ENCODE measurements at places on chromosomes 6 and 20.
A peak's percentile ranks its signal among the peaks of the same experiment; 100 is the strongest.

GRCh38 chr20:24403406-24403805, 66.0 kb upstream of the SYNDIG1 start:
- no peak for DNase-seq

DNA sequence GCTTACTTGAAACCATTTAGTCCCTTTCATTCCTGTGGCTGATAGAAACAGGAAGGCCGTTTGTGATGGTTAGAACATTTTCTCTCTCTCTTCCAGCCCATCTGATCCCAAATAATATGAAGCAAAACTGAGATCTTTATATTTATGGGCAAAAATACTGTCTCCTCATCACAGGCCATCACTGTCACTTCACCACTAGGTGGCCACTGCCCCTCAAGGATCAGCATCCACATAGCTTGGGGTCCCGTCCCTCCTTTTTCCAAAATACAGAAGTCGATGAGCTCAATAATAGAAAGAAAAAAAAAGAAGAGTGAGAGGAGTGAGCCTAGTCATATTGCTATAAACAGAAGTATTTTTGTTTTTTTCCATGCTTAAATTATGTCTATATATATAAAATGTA, 46.4 kb upstream of the LAMP5 start:
- DNase-seq, result no peak

GRCh38 chr6:144036064-144036834, 28.2 kb upstream of the PLAGL1 start:
- no peak for DNase-seq

- DNase-seq, result peak; percentile 78
Observed at GRCh38 chr6:16130932-16131387, 2.1 kb downstream of the MYLIP start.

DNA sequence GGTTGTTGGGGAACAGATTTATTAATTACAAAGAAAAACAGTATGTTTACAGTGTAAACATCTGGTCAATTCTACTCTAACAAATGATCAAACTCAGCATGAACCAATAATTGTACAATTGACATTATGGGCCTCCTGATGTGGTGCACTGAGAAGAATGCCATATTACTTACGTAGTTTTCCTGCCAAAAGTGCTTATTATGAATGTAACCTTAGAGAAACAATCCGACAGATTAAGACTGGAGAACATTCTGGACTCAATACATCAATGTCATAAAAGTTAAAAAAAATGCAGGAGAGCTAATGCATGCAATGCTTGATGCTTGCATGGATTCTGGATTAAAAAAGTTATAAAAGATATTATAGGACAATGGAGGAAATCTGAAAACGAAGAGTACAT, 69.0 kb downstream of the LYRM4 start:
- DNase-seq, result no peak

- DNase-seq, result no peak
Observed at GRCh38 chr20:4844325-4844724, 122.6 kb downstream of the PRND start.

DNA sequence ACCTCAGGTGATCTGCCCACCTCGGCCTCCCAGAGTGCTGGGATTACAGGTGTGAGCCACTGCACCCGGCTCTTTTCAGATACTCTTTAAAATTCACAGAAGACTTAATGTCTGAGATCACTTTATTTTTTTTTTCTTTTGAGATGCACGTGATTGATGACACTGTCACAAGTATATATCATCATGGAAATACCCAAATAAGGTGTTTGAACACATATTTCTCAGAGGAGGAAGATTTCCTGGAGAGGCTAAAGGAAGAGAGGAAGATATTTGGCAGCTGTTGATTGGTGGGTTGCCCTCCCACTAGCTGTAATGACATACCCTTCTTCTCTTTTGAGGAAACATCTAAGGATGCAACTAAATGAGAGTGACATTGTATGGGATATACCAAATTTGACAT, 225.9 kb upstream of the CITED2 start:
- no peak for DNase-seq
